ENCODE measurements at places on chromosomes 11 and 22.

DNA sequence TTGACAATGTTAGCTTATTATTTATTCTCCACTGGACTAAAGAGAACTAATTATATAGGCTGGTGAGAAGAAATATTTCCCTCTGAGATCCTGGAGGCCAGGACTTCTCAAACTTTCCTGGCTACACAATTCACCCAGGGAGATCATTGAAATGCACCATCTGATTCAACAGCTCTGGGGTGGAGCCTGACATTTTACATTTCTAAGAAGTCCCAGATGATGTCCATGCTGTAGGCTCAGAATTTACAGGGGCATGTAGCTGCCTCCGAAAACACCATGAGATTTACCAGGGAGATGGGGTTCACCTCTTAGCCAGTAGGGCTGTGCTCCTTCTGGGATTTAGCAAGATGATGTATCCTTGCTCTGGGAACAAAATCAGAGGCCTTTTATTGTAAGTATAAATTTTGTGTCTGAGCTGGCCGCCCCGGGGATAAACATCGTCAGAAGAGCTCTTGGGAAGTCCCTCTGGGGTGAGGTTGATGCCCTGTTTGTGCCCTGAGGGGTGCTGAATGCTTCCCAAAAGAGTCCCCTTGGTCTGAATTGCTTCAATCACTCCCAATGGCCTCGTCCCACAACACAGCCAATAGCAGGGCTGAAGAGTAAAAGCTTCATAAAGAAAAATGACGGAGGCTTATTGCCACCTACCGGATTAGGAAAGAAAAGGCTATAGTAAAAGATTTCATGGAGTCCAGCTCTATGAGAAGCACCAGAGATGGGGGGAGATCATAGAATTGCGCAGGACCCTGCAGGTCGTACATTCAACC is 33.4 kb upstream of the API5 start:
- DNase-seq: no peak

- DNase-seq: peak; percentile 35
Observed at GRCh38 chr22:22228921-22229320, 15.7 kb upstream of the VPREB1 start.

- no peak for DNase-seq
Observed at GRCh38 chr11:11641581-11641980, 19.8 kb upstream of the GALNT18 start.

- DNase-seq: no peak
Observed at GRCh38 chr11:96841792-96842191, 452.0 kb downstream of the JRKL start.

DNA sequence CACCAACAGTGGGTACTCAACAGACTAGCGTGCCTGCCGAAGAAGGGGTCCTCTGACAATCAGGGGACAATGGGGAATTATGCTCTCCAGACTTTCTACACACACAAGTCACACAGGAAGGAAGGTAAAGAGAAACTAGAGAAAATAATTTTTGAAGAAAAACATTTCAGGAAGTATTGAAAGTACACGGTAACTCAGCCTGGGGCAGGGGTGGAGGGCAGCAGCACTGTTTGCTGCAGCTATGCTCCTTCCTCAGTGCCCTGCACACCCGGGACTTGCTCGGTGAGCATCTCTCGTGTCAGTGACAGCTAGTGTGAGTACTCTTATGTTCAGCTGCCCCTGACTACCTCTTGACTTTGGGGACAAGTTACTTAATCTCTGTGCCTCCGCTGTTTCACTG is 18.0 kb upstream of the APOA1 start:
- DNase-seq: no peak

- no peak for DNase-seq
Observed at GRCh38 chr11:92964471-92964870, 5.0 kb upstream of the MTNR1B start.

GRCh38 chr22:33666279-33666960 is 253.9 kb downstream of the LARGE1 start:
- DNase-seq: no peak

GRCh38 chr22:36256478-36256877 is 3.5 kb downstream of the APOL1 start:
- no peak for DNase-seq

GRCh38 chr11:72069787-72070251 is 10.5 kb downstream of the NUMA1 start:
- DNase-seq: no peak

DNA sequence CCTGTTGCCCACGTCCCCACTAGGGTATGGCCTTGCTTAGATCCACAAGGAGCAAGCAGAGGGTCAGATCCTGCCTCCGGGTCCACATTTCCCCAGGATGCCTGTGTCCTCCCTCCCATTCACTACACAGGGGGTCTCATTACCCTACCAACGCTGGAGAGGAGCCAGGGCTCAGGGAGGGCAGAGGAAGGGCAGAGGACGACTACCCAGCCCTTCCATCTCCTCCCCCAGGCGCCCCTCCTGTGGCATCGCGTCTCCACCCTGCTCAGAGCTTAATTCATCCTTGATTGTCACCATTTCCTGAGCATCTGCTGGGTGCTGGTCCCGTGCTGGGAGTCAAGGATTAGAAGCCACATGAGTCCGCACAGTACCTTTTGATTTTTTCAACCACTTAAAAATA is 5.0 kb downstream of the NFAM1 start:
- DNase-seq: no peak

DNA sequence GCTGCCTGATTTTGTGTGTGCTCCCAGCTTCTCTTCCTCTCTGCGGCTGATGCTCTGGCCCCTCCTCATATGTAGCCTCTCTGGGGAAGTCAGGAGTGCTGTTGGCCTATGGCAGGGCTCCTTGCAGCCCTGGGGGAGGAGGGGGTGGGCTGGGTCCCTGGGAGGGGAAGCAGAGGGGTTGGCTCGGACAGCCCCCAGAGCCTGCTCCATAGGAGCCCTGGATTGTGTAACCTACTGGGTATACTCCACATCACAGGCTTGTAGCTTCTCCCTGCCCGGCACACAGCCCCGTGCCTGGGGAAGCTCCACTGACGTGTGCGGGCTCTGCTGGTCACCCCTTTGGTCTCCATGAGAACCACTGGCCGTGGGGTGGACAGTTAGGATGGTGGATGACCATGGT is 113.8 kb downstream of the ST3GAL4 start:
- no peak for DNase-seq

DNA sequence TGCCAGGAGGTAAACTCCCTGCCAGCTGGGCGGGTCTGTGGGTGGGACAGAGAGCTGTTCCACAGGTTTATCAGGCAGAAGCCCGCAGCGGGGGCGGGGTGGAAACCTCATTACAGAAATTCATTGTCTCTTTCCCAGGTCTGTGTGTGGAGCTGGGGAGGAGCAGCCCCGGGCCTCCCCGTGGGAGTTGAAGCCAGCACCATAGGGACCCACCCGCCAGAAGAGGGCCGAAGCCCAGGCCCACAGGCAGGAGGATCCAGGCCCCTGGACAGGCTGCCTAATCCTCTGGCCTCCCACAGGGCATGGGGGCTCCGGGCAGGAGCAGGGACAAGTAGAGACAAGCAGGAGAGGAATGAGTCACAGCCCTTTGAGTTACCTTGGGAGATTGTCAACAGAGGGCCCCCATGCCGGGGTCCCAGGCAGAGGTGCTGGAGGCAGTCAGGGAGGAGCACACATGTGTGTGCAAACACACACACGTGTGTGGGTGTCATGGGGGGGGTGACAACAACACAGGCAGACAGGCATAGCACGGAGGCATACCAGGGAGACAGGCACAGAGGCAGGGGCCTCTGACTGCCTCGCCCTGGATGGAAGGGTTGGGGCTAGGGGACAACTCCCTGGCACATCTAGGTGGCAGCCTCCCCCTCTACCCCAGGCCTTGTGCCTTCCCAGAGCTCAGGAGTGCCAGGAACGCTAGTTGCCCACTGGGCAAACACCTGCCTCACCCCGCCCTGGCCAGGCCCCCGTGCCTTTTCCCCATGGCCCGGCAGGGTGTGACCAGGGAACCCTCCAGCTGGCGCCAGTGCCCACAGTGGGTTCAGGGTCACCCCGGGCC is 1.4 kb downstream of the CDC42BPG start:
- DNase-seq: no peak

GRCh38 chr11:61966734-61967115 is 709 bp downstream of the FTH1 start:
- DNase-seq: peak; percentile 69

GRCh38 chr11:76631566-76632308 is 38.8 kb downstream of the LRRC32 start:
- peak; percentile 21 for DNase-seq

DNA sequence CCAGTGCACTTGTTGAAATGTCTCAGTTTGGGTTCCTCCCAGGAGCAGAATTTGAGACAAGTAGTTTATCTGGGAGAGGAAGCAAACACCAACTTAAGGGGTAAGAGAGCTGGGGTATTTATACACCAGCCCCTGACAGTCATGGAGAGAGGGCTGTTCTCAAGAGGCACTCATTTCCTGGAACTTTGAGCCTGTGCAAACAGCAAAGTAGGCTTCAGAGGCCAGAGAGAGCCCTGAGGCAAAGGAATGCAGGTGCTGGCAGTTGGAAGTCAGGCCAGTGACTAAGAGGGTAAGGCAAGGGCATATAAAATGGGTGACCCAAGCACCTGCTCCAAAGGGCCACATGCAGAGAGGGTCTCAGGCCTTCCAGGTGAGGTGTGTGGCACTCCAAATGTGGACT is 16.1 kb downstream of the MS4A18 start:
- no peak for DNase-seq
